ENCODE measurements at places on chromosomes 2 and 18.

DNA sequence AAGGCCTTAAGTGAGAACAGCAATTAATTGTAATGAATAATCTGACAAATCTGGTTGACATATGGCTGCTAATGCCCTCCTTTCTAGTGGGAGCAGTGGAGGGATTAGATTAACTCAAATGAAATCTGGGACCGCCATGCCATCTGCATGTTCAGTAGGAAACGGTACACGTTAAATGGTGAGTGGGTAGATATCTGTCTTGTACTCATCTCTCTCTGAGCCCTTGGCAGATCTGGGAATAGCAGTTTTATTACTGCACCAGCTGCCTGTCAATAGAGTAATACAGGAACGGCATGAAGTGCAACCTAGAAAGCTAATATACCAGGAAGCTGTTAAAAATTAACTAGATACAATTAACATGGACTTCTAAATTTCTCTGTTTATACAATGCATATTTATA, 258.8 kb downstream of the GPD2 start:
- no peak for DNase-seq

DNA sequence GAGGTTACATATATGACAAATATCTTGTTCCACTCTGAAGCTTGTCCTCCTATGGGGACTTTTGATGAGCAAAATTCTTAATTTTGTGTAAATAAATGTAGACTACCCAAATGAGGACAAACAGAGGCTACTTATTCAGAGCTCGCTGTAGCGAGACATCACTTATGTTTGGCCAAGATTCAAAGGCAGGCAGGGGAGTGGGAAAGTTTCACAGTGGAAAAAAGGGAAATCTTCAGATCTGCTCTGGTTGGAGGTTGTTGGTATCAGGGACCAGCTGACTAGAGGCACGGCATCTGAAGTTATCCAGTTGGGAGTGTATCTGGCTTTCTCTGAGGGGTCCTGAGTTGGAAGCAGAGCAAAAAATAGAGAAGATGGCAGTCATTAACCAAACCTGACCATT, 1.3 kb downstream of the PLB1 start:
- DNase-seq: no peak

- no peak for DNase-seq
These were observed 11.2 kb downstream of the RELCH start for GRCh38 chr18:62198259-62198658.

- DNase-seq: no peak
These were observed 12.9 kb upstream of the NMI start for GRCh38 chr2:151302404-151302803.

GRCh38 chr2:240790370-240791220, 29.4 kb downstream of the KIF1A start:
- no peak for DNase-seq

Data from amygdala (tissue), 56 donors.